ENCODE measurements at places on chromosomes 12 and 14.
A peak's percentile ranks its signal among the peaks of the same experiment; 100 is the strongest.

- no peak for DNase-seq
Observed at GRCh38 chr14:23143911-23144310, 24.9 kb upstream of the CEBPE start.

GRCh38 chr12:107125833-107126232 lies 32.5 kb upstream of the CRY1 start:
- no peak for DNase-seq

GRCh38 chr14:51487848-51488247 lies 163.9 kb upstream of the FRMD6 start:
- DNase-seq = no peak

DNA sequence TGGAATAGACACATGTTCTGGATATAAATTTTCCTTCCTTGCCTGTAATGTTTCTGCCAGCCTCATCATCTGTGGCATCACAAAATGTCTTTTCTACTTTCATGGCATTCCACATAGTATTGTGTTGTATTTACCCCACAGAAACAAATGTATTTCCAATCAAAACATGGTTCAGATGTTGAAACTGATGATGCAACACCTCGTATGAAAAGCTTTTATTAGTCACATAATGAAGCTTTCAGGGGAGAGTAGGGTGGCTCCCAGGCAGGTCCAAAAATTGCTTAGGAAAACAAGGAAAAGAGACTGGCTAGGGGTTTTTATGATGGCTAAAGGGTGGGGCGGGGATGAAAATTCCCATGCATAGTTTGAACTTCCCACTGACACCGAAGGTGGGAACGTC lies 29.1 kb upstream of the ZNF641 start:
- no peak for DNase-seq

DNA sequence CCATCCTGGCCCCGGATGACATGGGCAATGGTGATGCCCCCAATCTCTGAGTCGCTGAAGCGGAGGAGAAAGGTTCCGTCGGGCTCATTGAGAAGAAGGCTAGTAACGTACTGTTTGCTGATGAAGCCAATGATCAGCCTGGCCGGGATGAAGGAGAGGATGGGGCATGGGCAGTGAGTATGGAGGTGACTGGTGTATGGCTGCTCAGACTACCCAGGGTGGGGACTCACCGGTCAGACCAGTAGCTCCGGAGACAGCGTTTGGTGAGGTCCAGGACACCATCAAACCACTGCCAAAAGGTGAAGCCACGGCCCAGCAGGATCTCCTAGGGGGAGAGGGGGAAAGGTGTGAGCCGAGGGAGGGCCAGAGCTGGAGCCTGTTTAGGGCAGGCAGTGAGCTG lies 10.9 kb downstream of the NAB2 start:
- DNase-seq = no peak

GRCh38 chr12:64475518-64475917 lies 23.6 kb downstream of the TBK1 start:
- no peak for DNase-seq

- DNase-seq = no peak
Observed at GRCh38 chr12:131499864-131500190, 211.1 kb upstream of the SFSWAP start.

GRCh38 chr14:44291366-44291915 lies 215.6 kb downstream of the FSCB start:
- no peak for DNase-seq

- peak; percentile 60 for DNase-seq
Observed at GRCh38 chr14:61498303-61498702, 176.9 kb downstream of the PRKCH start.

- DNase-seq = no peak
Observed at GRCh38 chr12:108572166-108572790, 9.9 kb downstream of the ISCU start.

- DNase-seq = no peak
Observed at GRCh38 chr14:57266065-57266464, 2.6 kb downstream of the EXOC5 start.

GRCh38 chr12:112684742-112685141 lies 106.8 kb upstream of the RPH3A start:
- no peak for DNase-seq

GRCh38 chr14:67428501-67429031 lies 16.6 kb upstream of the PLEK2 start:
- DNase-seq = no peak

DNA sequence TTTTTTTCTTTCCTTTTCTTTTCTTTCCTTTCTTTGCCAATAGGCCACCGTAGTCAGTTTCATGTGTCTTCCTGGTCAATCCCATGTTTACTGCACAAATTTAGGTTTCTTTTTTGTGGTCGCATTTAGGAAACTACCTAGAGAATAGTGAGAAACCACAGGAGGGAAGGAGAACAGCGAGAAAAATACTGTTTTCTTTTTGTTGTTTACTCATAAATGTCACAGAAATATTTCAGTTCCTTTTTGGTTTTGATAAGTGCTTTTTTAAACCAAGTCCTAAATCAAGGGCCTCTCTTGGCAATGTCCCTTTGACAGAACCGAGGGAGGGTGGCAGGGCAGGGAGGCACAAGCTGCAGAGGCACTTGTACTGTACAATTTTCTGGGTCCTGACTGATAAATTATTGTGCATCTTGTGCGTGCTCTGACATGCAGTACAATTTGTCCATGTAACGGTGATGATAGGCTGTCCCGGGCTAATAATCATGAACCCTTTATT lies 326.1 kb downstream of the CACNA1C start:
- no peak for DNase-seq

DNA sequence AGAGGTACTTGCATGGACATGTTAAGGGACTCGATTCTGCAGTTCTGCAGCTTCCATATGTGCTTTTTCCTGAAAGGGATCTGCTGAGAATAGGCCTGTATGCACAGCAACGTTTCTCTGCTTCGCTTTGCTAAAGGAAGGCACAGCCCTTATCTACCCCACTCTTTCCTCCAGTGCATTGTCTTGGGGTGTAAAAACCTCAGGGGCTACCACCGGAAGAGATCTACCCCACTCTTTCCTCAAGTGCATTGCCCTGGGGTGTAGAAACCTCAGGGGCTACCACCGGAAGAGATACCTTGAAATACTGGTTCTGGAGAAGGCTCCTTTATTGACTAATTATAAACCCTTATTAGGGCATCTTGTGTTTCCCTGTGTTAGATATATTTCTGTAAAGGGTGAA lies 52.9 kb downstream of the SEL1L start:
- no peak for DNase-seq

DNA sequence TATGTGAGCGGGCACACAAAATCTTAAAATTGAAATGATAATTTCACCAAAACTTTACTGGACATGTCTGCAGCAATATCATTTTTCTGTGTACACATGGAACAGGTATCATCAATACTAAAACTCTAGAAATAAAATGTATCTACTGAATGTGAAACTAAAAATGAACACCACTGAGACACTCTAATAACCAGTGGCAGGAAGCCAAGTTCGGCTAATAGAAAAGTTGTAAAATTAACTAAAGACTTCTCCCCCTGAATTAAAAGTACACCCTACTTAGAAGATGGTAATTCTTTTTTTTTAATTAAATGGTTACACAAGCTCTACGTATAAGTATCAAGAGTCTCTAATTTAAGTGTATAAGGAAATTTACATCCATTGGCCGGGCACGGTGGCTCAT lies 227.2 kb downstream of the MED13L start:
- no peak for DNase-seq

All from thyroid gland (tissue), 4 donors.